ENCODE measurements at places on chromosomes 11 and 22.
A peak's percentile ranks its signal among the peaks of the same experiment; 100 is the strongest.

- peak; percentile 11 for DNase-seq
Observed at GRCh38 chr22:20080445-20080775, 369 bp downstream of the DGCR8 start.

DNA sequence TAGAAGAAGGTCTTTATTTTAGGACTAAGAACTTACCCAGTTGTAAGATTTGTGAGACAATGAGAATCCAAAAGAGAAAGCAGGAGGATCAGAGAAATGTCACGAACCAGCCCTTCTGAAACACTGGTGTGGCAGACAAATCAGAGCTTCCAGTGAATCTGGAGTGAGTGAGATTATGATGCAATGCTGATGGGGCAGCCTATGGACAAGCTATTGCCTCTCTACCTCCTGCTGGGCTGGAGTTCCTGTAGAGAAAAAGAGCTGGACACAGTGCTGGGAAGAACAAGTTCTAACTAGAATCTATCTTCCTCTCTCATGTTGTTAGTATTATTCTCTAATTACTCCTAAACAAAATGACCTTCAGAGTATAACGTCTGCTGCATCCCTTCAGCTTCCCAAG lies 12.0 kb upstream of the ANO3 start:
- peak; percentile 6 for DNase-seq

DNA sequence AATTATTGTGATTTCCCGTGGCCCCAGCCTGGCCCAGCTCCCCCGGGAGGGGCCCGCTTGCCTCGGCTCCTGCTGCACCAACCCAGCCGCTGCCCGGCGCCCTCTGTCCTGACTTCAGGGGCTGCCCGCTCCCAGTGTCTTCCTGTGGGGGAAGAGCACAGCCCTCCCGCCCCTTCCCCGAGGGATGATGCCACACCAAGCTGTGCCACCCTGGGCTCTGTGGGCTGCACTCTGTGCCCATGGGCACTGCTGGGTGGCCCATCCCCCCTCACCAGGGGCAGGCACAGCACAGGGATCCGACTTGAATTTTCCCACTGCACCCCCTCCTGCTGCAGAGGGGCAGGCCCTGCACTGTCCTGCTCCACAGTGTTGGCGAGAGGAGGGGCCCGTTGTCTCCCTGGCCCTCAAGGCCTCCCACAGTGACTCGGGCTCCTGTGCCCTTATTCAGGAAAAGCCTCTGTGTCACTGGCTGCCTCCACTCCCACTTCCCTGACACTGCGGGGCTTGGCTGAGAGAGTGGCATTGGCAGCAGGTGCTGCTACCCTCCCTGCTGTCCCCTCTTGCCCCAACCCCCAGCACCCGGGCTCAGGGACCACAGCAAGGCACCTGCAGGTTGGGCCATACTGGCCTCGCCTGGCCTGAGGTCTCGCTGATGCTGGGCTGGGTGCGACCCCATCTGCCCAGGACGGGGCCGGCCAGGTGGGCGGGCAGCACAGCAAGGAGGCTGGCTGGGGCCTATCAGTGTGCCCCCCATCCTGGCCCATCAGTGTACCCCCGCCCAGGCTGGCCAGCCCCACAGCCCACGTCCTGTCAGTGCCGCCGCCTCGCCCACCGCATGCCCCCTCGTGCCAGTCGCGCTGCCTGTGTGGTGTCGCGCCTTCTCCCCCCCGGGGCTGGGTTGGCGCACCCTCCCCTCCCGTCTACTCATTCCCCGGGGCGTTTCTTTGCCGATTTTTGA lies 3.3 kb upstream of the ANKRD13D start:
- no peak for DNase-seq

GRCh38 chr22:20142711-20143621 lies 7.9 kb downstream of the CCDC188 start:
- DNase-seq = no peak

GRCh38 chr11:115874843-115875242 lies 370.6 kb upstream of the CADM1 start:
- DNase-seq = no peak

GRCh38 chr11:120280600-120281051 lies 40.7 kb downstream of the POU2F3 start:
- DNase-seq = no peak

DNA sequence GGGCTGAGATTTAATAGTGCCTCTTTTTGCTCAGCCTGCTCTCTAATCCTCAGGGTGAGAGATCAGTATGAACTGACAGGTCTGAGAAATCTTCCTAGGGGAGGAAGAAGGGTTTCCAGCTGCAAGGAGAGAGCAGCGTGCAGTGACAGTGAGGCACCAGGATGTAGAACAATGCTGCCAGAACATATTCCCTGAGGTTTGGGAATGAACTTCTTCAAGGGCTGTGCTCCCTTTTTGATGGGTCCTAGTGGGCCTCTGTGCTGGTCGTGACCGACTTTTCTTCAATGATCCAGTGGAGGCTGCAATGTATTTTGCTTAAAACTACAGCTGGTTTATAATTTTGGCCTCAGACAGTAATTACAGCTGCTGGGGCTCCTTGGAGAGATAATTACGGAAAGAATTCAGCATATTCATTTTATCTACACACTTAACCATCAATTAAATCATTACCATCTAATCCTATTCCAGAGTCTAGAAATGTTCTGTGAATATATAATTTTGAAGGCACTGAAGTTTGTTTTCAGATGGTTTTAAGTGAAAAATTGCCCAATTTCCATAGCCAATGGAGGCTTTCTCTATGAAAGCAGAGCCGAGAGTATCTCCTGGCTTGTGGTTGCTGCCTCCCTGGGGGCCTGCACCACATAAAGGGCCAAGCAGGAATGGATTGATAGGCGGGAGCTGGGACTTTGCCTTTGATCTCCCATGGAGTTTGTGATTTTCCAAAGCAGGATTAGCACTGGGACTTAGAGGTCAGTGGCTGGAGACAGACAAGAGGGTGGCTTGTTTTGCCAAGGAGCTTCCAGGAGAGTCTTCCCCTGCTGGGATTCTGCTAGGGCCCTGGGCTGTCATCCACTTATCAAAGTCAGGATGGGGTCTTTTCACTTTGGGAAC lies 41.0 kb upstream of the OLFML1 start:
- DNase-seq = peak; percentile 86
